Upper lobe of left lung (tissue), 6 donors: ENCODE measurements at places on chromosomes 2 and 18. TPM values are rescaled to one million over a fixed set of nuclear protein-coding genes. Genes with fewer than 3 reads are reported as not detected.

The LYG2 gene
- not detected for total RNA-seq

The STARD6 gene
- total RNA-seq: not detected

The ST6GAL2 gene
- total RNA-seq: 0.59 TPM

The NXPH2 gene
- total RNA-seq: not detected

DNA sequence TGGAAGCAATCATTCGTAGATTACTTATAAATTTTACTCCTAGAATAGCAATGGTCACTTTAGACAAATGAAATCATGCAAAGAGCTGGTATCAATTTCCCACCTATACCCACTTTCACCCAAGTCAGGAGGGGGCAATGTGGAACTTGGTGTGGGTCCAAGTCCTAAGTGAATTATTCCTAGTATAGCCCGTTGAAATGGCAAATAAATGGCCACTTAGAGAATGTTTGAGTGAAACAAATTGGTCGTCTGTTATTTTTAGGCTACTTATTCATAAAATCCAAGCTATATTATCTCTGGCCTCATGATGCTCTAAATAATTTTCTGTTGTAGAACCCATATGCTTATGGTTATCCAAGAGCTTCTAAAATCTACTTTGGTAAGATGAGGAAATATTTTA lies 98.1 kb downstream of the MYO3B start:
- no peak for DNase-seq

- peak; percentile 59 for DNase-seq
Observed at GRCh38 chr2:109382951-109383350, 230.8 kb downstream of the SEPTIN10 start.

- DNase-seq: no peak
Observed at GRCh38 chr2:26917135-26917836, 53.2 kb upstream of the MAPRE3 start.

- peak; percentile 36 for DNase-seq
Observed at GRCh38 chr2:30346471-30347169, 100.4 kb upstream of the LCLAT1 start.

DNA sequence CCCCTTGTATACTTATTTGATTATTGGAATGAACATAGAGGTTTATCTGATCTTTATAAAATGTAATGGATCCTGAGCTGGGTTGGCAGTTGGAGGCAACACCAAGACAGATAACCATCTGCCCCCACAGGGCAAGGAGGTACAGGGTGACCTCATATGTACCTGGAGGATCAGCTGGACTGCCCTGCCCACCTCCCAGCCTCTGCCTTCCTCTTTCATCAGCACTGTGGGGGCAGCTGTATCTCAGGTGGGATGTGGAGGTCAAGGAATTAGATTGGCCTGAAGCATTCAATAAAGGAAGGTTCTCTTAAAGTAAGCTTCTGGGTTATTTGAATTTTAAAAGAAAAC lies 92.6 kb downstream of the LYPD6 start:
- no peak for DNase-seq

DNA sequence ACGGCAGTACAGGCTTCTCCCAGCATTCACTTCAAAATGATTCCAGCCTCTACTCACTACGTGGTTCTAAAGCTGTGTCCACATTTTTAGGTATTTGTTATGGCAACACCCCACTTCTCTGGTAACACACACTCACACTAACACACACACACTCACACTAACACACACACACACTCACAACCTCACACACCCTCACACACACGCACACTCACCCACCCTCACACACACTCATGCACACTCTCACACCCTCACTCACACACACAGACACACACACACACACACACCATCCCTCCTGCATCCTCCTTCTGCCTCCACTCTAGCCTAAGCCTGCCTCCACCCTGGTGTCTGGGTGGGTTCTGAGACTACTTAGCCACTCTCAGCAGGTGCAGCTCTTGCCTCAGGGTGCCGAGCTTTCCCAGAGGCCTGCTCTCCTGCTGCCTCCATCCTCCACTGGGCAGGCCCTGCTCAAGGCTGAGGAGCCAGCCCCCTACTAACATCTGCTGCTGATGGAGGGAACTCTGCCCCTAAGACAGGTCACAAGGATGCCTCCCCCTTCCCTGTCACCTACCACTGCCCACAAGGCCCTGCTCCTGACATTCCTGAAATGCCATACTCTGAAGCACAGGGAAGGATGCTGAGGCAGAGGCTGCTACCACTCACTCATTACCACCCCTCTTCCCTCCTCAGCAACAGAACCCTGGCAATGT lies 63.9 kb downstream of the NCAPH start:
- DNase-seq: no peak

DNA sequence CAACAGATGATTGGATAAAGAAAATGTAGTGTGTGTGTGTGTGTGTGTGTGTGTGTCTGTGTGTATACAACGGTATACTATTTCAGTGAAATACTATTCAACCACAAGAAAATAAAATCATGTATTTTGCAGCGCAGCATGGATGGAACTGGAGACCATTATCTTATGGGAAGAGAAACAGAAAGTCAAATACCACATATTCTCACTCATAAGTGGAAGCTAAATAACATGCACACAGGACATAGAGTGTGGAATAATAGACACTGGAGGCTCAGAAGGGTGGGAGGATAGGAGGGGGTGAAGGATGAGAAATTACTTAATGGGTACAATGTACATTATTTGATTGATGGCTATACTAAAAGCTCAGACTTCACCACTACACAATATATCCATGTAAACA lies 609.1 kb upstream of the SLC39A10 start:
- DNase-seq: no peak

GRCh38 chr18:79365701-79366100 lies 30.0 kb upstream of the NFATC1 start:
- DNase-seq: no peak

DNA sequence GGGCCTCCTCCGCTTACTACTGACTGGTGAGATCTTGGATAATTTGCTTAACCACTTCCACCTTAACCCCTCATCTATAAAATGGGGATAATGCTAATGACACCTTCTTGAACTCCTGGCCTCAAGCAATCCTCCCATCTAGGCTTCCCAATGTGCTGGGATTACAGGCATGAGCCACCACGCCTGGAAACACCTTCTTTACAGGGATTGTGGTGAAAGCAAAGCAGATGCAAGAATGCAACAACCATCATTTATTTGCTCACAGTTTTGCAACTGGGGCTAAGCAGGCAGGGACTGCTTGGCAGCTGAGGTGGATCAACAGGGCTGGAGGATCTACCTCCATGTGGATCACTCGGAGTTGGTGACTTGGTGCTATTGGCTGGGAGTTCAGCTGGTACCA lies 76.2 kb upstream of the ZNF532 start:
- no peak for DNase-seq
